ENCODE measurements at places on chromosomes 7 and 10.

GRCh38 chr10:4902571-4903011, 60.6 kb upstream of the AKR1C1 start:
- no peak for DNase-seq

DNA sequence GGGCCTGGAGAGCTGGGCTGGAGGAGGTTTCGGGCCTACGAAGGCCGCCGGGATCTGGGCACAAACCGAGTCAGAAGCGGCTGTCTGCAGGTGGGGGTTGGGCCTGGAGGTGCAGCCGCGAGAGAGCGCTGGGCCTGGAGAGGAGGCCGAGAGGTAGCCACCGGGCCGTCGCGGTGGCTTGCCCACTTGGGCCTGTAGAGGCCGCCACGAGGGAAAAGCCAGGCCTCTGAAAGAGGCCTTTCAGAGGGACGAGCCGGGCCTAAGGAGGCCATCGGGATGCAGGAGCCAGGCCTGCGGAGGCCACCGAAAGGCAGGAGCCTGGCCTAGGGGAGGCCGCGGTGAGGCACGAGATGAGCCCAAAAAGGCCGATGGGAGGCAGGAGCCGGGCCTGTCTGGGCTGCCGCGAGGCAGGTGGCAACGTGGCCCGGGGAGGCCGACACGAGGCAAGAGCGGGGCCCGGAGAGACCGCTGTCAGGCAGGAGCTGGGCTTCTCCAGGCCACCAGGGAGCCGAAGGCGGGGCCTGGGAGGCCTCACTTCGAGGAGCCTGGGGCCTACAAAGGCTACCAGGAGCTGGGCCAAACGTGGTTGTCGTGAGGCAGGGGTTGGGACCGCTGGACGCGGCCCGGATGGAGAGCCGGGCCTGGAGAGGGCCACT, 25.6 kb downstream of the MDH2 start:
- no peak for DNase-seq

DNA sequence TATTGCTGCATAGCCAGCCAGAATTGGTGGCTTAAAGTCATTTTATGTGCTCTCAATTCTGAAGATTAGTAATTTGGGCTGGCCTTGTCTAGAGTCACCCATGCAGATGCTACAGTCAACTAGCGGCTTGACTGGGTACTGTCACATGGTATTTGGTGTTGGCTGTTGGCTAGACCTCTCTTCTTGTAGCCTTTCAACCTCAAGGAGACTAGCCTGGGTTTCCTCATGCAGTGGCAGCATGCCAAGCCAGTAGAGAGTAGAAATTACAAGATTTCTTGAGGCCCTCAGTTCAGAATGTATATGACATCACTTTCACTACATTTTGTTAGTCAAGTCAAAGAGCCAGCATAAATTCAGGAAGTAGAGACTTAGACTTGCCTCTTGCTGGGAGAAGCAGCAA, 3.7 kb upstream of the ZNF800 start:
- DNase-seq = no peak

GRCh38 chr7:121994625-121995410, 121.9 kb downstream of the PTPRZ1 start:
- DNase-seq = peak; percentile 60

DNA sequence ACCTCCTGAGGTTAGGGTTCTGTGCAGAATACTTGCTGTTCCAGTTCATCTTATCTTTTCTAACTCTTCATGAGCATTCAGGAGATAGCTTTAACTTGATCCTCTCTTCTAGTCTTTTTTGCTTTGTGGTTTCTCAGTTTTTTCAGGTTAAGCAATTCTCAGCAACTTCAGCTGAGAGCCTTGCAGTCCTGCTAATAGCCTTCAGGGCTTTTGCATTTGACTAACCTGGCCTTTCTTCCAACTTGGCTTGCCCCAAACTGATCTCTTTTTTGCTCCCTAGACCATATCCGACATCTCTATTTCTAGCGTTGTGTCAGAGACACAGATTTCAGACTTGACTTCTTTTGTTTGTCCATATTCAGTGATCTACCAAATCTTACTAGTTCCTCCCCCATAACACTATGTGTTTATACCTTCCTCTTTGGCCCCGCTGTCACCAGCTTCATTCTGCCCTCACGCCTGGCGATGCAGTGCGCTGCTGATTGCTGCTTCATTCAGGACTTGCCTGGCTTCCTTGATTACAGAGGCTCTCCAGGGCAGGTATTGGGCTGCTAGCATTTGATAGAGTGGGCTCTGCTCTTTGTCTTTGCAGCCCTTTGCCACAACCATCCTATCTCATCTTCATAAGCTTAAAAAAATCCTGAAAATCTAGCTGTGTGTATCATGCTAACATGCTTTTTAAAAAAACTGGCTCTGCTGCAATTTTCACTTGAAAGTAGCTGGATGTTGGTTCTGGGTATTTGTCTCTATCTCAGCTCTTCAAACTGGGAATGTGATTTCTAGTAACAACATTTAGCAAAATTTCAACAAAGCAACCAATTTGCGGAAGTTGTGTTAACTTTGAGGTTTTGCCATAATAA, 9.6 kb downstream of the CUL1 start:
- DNase-seq = no peak
